ENCODE measurements at places on chromosomes 4 and X.

DNA sequence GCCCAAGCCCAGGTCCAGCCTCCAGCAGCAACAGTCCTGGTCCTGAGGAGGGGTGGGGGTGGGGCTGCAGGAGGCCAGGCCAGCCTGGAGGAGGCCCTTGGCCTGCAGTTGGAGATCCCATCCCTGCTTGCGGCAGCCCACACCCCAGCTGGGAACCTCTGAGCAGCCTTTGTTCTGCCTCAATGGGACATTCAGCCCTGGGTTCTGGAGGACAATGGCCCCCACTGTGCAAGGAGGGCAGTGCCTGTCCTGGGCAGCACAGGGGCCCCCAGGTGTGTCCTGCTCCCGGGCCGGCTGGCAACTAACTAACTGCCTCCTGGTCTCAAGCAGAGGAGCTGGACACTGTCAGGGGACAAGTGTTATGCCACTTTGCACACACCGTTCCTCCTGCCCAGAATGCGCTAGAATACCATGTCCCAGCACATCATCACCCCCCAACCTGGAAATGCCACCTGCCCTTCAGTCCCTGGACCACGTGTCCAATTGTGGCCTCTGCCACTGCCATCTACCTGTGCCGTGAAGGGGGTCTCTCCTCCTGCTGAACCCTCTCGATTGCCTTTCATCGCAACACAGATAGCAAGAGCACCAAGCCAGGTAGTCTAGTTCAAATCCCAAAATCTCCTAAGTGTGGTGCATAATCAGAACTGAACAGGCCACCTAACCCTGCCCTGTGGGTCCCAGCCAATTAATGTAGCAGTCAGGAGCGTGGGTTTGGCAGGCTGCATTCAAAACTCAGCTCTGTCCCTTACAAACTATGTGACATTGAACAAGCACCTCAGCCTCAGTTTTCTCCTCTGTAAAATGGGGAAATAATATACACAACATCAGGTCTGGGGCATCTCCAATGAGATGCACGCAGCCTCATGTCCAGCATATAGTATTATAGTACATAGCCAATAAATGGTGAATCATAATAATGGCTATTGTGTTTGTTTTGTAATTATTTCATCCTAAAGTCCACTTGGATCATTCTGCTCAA, 8.8 kb downstream of the PPP2R2C start:
- no peak for DNase-seq

GRCh38 chrX:101407167-101407747, 468 bp downstream of the GLA start:
- peak; percentile 45 for DNase-seq

DNA sequence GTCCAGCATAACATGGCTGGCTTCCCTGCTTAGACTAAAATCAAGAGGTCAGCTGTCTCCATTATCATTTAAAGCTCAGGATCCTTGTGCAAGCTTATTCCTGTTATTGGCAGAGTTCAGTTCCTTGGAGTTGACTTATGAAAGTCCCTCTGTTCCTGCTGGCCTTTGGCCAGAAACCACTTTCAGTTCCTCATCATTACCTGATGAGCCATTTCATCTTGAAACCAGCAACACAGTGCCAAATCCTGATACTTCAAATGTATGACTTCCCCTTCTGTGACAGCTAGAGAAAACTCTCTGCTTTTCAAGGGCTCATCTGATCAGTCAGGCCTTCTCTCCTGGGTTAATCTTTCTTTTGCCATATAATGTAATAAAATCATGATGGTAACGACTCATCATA, 110.6 kb upstream of the FSTL5 start:
- DNase-seq = no peak

DNA sequence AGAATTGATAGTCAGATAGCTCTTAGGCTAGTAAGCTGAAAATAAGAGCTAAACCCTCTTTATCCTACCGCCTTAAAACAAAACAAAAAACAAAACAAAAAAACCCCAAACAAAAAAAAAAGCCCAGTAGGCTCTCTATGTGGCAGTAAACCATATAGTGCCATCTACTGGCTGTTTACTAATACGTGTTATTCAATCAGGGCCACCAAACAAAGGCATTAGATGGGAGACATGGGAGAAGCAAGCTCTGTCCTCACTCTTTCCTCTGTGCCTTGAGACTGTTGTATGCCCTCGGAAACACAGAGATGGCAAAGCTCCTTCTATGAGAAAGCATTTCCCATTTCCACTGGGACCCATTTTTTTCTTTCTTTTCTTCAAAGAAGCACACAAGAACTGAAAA, 148.8 kb upstream of the MID1 start:
- peak; percentile 22 for DNase-seq

DNA sequence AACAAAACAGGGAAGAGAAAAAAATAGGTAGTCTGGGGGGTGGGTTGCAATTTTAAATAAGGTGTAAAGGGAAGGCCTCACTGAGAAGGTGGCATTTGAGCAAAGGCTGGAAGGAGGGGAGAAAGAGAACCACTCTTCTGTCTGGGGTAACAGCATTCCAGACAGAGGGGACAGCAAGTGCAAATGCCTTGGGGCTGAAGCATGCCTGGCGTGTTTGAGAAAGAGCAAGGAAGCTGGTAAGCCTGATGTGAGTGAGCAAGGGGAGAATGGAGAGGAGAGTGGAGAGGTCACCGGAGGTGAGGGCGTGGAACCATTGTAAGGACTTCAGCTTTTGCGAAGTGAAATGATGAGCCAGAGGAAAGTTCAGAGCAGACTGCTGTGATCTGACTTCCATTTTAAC, 19.7 kb upstream of the DOCK11 start:
- DNase-seq = no peak

DNA sequence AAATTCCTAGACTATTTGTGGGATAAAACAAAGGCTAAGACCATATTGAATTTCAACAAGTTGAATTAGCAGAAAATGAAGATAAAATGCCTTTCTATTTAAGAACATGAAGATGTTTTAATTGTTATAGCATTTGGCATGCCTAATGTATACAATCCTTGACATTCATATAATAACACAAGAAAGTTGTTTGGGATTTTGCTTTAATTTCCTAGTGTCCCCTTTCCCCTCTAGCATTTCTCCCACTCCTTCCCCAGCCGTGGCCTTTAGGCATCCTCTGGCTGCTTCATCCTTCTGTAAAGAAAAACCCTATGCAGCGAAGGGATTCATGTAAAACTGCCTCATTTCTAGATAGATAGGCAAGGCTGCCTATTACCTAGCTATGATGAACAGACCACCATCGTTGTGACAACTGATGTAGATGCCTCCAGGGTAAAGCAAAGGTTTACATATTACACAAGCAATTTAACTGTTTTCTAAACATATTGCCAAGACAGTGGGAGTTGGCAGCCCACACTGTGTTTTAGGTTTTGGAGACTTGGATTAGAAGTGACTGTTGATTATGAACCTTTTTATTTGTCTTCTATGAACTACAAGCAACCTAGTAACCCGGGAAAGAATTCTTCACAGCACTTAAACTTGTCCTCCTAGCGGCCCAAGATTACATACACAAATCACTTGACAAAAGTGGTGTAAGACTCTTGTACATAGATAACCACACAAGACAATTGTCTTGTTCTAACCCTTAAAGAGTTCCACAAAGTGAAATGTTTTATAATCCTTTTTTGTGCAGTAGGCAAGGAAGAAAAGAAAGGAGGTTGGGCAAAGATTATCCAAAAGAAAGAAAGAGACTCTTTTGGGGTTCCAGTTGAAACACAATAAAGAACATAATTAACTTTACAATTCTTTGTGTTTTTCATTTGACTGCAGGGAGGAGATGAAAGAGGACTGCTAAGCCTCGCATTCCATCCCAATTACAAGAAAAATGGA, 59.9 kb downstream of the HHIP start:
- no peak for DNase-seq

All from OCI-LY7 (cell line).